ENCODE measurements at places on chromosomes 6 and 20. TPM values are rescaled to one million over a fixed set of nuclear protein-coding genes. Genes with fewer than 3 reads are reported as not detected.

GRCh38 chr6:53437557-53438202 lies 88.9 kb upstream of the ELOVL5 start:
- H3K36me3 ChIP-seq = no peaks in the 10 kb centered on the region
- no peaks in the 10 kb centered on the region for H3K27me3 ChIP-seq
- no peak overlapping the region for H3K4me3 ChIP-seq
- peaks cover 8% of the 10 kb centered on the region for H3K4me1 ChIP-seq

DNA sequence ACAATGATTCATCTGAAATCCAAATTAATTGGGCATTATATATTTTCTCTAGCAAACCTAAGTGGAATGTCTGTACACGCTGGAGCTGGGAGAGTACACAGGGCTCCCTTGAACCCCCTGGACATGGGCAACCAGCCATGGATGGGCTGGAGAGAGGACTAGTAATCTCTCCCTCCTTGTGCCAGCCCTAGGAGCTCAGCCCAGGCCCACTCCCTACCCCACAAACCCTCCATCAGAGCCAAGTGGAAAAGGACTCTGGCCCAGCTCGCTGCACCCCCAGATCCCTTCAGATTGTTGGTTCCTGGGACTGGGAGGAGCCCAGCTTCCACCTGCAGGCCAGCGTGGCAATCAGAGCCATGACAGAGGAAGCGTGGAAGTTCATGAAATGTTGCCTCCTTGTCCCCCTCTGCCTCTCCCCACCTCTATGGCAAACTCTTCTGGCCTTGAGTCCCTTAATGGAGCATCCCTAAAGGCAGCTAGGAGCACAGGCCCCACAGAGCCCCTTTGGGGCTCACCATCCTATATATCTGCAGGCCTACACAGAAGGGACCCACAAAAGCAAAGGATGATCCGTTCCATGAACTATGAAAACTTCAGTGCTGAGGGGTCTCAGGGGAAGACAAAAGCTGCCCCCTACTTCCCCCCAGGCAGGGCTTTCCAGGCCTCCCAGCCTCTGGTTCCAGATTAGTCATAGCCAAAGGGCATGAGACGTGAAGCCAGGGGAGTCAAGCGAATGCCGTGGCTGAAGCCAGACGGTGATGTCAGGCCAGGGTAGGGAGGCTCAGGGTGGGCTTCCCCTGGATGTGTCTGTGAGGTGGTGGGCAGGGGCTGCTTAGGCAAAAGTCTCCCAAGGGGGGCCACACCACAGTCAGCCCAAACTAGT lies 126.4 kb upstream of the MAFB start:
- no peak overlapping the region for H3K27ac ChIP-seq
- no peaks in the 10 kb centered on the region for H3K4me1 ChIP-seq
- no peak for DNase-seq
- H3K4me3 ChIP-seq = no peak overlapping the region

Gene VNN1
- total RNA-seq = 0.88 TPM

- no peak overlapping the region for H3K4me3 ChIP-seq
- H3K4me1 ChIP-seq = peaks cover 17% of the 10 kb centered on the region
- H3K36me3 ChIP-seq = no peaks in the 10 kb centered on the region
Observed at GRCh38 chr6:70663881-70664466, 3.7 kb upstream of the SMAP1 start.
